ENCODE measurements at places on chromosomes 1 and 21. TPM values are rescaled to one million over a fixed set of nuclear protein-coding genes. Genes with fewer than 3 reads are reported as not detected.

Gene ACBD3
- 79.6 TPM for total RNA-seq

Gene BCAR3
- 26.3 TPM for total RNA-seq

Gene EXOC8
- 15.0 TPM for total RNA-seq

Gene NFYC
- 45.6 TPM for total RNA-seq

Gene SUSD4
- under 0.01 TPM for total RNA-seq

Gene SUMO3
- total RNA-seq = 123 TPM

Gene NBPF6
- not detected for total RNA-seq

Gene GNG12
- total RNA-seq = 70.4 TPM

Gene CD48
- total RNA-seq = not detected

Gene DCST1
- not detected for total RNA-seq

Gene IFNLR1
- not detected for total RNA-seq

Gene LAMC1
- total RNA-seq = 1,153 TPM

Gene VASH2
- total RNA-seq = 0.30 TPM

Gene PDE4B
- total RNA-seq = 0.75 TPM

Gene CAPN9
- under 0.01 TPM for total RNA-seq

Gene BACH1
- 97.5 TPM for total RNA-seq

Gene RIPPLY3
- total RNA-seq = not detected

Gene PPFIA4
- 22.6 TPM for total RNA-seq

Gene C1QA
- not detected for total RNA-seq

Gene FCRL6
- not detected for total RNA-seq

Gene SLAMF8
- total RNA-seq = not detected

Gene KRTAP21-1
- not detected for total RNA-seq

Gene IQCC
- total RNA-seq = 1.3 TPM

Gene TTLL7
- total RNA-seq = 3.2 TPM

Gene ZBED6
- 2.7 TPM for total RNA-seq

Gene NEGR1
- 2.7 TPM for total RNA-seq

Gene CNKSR1
- 0.08 TPM for total RNA-seq

Gene ALPL
- total RNA-seq = 2.9 TPM

Gene KRTAP13-3
- not detected for total RNA-seq

Gene SETD4
- total RNA-seq = 6.0 TPM

Gene MPL
- not detected for total RNA-seq

Gene OPRD1
- under 0.01 TPM for total RNA-seq

Gene TMEM269
- total RNA-seq = 0.12 TPM

Gene DNAJC28
- 1.4 TPM for total RNA-seq

Gene ATP1A4
- not detected for total RNA-seq

Gene CD1D
- total RNA-seq = 0.23 TPM

Gene IFI44
- 10.4 TPM for total RNA-seq

Gene THEM5
- total RNA-seq = not detected

Measured in smooth muscle cell of the coronary artery (primary cell).